Right lobe of liver (tissue), 6 donors: ENCODE measurements at places on chromosomes 5 and 9. TPM values are rescaled to one million over a fixed set of nuclear protein-coding genes. Genes with fewer than 3 reads are reported as not detected.
A peak's percentile ranks its signal among the peaks of the same experiment; 100 is the strongest.

The ZFP37 gene
- 0.28 TPM for total RNA-seq

- H3K27ac ChIP-seq: no peak overlapping the region
- DNase-seq: no peak
- H3K36me3 ChIP-seq: no peaks in the 10 kb centered on the region
- no peak overlapping the region for H3K4me3 ChIP-seq
- H3K4me1 ChIP-seq: peaks cover 3% of the 10 kb centered on the region
Measured at GRCh38 chr5:66285343-66285922, 141.3 kb downstream of the SREK1 start.

The FANCC gene
- 12.3 TPM for total RNA-seq

The CAMSAP1 gene
- total RNA-seq: 12.2 TPM

DNA sequence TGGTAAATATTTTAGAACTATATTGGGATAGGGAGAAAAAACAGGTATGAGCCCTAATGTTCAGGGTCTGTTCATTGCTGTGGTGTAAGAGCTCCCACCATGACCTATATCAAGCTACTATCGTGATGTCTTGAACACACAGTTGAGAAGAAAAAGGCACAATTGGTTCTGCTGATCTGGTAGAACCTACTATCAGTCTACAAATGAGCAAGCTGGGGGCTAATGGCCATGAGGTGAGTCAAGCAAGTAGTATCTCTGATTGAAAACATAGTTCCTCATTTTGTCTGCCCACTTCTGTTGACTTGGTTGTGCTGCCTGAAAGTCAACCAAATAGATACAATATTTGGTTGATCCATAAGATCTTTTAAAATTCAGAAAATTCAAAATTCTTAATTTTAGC, 1026.3 kb downstream of the CDH12 start:
- no peak for DNase-seq
- H3K27me3 ChIP-seq: no peaks in the 10 kb centered on the region
- H3K27ac ChIP-seq: no peak overlapping the region

GRCh38 chr5:168947212-168947868, 353.6 kb downstream of the SLIT3 start:
- no peak for DNase-seq
- H3K4me1 ChIP-seq: no peaks in the 10 kb centered on the region
- no peak overlapping the region for H3K27ac ChIP-seq
- H3K36me3 ChIP-seq: no peaks in the 10 kb centered on the region

The ZNG1A gene
- total RNA-seq: 7.8 TPM

- H3K36me3 ChIP-seq: no peaks in the 10 kb centered on the region
- H3K27me3 ChIP-seq: no peaks in the 10 kb centered on the region
- peaks cover 6% of the 10 kb centered on the region for H3K4me1 ChIP-seq
- H3K27ac ChIP-seq: no peak overlapping the region
Measured at GRCh38 chr9:38423273-38423972, 831 bp downstream of the IGFBPL1 start.

DNA sequence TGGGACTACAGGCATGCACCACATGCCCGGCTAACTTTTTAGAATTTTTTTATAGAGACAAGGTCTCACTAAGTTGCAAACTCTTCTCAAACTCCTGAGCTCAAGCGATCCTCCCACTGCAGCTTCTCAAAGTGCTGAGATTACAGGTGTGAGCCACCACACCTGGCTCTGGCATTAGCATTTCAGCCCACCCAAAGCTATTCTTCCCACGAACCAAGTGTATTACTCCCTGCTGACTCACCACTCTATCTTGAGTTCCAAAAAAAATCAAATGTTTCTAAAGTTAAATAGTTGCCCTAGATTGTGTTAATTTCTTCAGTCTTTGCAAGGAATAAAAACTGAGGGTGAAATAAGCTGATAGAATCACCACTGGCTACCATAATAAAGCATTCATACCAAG, 205.5 kb downstream of the ARRDC3 start:
- H3K36me3 ChIP-seq: no peaks in the 10 kb centered on the region
- no peaks in the 10 kb centered on the region for H3K4me1 ChIP-seq
- no peak overlapping the region for H3K27ac ChIP-seq
- H3K27me3 ChIP-seq: no peaks in the 10 kb centered on the region

The SHROOM1 gene
- total RNA-seq: 29.5 TPM

The ENG gene
- 62.2 TPM for total RNA-seq

The MTREX gene
- 24.7 TPM for total RNA-seq

DNA sequence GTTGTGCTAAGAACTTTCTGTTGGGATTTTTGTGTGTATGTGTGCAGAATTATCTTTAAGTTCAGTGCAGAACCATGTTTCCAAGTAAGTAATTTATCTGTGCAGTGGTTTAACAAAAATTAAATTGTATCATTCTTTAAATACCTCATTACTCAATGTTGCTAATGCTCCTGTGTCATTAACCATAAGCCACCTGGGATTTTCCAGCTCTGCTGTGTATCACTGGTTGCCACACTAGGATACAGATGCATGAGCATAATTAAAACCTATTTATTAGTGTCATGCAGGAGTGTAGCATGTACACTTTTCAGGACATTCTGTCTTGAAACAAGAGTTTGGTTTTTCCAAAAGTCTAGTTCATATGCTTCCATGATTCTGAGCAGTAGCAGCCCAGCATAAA, 120.4 kb upstream of the PTGER4 start:
- no peak overlapping the region for H3K27ac ChIP-seq
- H3K27me3 ChIP-seq: no peaks in the 10 kb centered on the region
- no peaks in the 10 kb centered on the region for H3K4me1 ChIP-seq
- H3K36me3 ChIP-seq: no peaks in the 10 kb centered on the region

DNA sequence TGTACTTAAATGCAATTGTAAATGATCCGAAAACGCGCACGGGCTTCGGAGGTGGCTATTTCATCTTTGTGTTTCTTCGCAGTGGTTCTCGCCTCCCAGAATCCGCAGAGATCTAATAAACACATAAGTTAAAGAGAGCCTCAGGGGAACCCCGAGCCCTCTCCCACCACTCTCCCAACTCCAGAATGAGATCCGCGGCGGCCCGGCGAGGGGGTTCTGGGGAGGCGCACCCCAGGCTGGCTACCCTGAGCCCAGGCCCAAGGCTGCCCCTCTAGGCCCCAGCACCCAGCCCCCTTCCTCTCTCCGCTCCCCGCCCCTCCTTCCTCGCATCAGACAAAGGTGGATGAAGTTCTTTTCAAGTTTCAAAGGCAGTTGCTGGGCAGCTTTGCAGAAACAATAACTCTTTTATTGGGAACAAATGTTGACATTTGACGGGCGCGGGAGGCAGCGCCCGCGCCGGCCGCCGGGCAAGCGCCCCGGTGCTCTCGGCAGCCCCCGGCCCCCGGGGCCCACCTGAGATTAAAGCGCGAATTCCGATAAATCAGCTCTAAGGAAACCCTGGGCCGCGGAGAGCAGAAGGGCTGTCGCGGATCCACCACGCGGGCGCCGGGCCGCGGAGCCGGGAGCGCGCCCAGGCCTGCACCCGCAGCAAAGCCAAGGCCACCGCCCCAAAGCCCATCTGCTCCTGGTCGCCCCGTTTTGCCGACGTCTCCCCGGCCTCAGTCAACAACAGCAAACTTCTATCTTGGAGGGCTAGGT, 8.4 kb downstream of the IRX2 start:
- H3K4me1 ChIP-seq: no peaks in the 10 kb centered on the region

- no peak for DNase-seq
- H3K36me3 ChIP-seq: no peaks in the 10 kb centered on the region
- no peaks in the 10 kb centered on the region for H3K27me3 ChIP-seq
- H3K4me1 ChIP-seq: no peaks in the 10 kb centered on the region
Measured at GRCh38 chr5:159017786-159018185, 81.9 kb downstream of the EBF1 start.

- H3K36me3 ChIP-seq: no peaks in the 10 kb centered on the region
- H3K27me3 ChIP-seq: no peaks in the 10 kb centered on the region
- no peak overlapping the region for H3K4me3 ChIP-seq
- no peaks in the 10 kb centered on the region for H3K4me1 ChIP-seq
Measured at GRCh38 chr5:159640921-159641320, 275.4 kb upstream of the ADRA1B start.

- H3K4me3 ChIP-seq: no peak overlapping the region
- H3K27me3 ChIP-seq: no peaks in the 10 kb centered on the region
- no peak for DNase-seq
- no peak overlapping the region for H3K27ac ChIP-seq
Measured at GRCh38 chr5:112385969-112386368, 33.1 kb downstream of the EPB41L4A start.

GRCh38 chr5:91126448-91126847, 256.7 kb downstream of the ARRDC3 start:
- no peak for DNase-seq
- H3K36me3 ChIP-seq: no peaks in the 10 kb centered on the region
- H3K27me3 ChIP-seq: no peaks in the 10 kb centered on the region
- H3K27ac ChIP-seq: peak overlapping the region; percentile 3
- H3K4me1 ChIP-seq: no peaks in the 10 kb centered on the region

The ZNF366 gene
- 0.77 TPM for total RNA-seq

- no peak overlapping the region for H3K4me3 ChIP-seq
- peak; percentile 47 for DNase-seq
- H3K4me1 ChIP-seq: no peaks in the 10 kb centered on the region
- no peak overlapping the region for H3K27ac ChIP-seq
- H3K36me3 ChIP-seq: no peaks in the 10 kb centered on the region
Measured at GRCh38 chr9:35481347-35481975, 8.4 kb upstream of the RUSC2 start.

DNA sequence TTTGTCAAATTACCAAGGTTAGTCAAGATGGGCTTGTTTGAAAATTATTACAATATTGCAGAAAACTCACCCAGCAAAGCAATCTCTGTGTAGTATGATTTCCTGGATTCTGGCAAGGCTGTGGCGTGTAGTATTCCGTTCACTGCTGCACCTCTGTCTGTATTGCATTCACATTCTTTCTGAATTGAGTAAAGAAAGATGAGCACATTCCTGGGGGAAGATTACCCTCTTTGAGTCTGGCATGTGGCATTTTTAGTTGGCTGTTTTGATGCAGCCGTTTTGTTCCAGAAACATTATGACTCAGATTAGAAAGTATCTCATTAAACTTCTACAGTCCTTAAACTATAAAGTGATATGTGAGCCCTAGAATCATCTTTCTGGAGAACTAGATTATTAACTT, 197.7 kb downstream of the TENT4A start:
- no peaks in the 10 kb centered on the region for H3K36me3 ChIP-seq
- no peak for DNase-seq
- no peaks in the 10 kb centered on the region for H3K27me3 ChIP-seq
- no peak overlapping the region for H3K27ac ChIP-seq
- H3K4me1 ChIP-seq: no peaks in the 10 kb centered on the region

GRCh38 chr9:80435591-80435990, 863.8 kb downstream of the TLE4 start:
- H3K4me1 ChIP-seq: no peaks in the 10 kb centered on the region
- H3K4me3 ChIP-seq: no peak overlapping the region
- no peaks in the 10 kb centered on the region for H3K36me3 ChIP-seq
- no peak for DNase-seq
- H3K27ac ChIP-seq: no peak overlapping the region

GRCh38 chr5:74153255-74153790, 487.2 kb downstream of the ENC1 start:
- no peaks in the 10 kb centered on the region for H3K27me3 ChIP-seq
- no peak for DNase-seq
- H3K27ac ChIP-seq: no peak overlapping the region
- H3K36me3 ChIP-seq: no peaks in the 10 kb centered on the region
- no peaks in the 10 kb centered on the region for H3K4me1 ChIP-seq

The HBEGF gene
- total RNA-seq: 1.8 TPM

DNA sequence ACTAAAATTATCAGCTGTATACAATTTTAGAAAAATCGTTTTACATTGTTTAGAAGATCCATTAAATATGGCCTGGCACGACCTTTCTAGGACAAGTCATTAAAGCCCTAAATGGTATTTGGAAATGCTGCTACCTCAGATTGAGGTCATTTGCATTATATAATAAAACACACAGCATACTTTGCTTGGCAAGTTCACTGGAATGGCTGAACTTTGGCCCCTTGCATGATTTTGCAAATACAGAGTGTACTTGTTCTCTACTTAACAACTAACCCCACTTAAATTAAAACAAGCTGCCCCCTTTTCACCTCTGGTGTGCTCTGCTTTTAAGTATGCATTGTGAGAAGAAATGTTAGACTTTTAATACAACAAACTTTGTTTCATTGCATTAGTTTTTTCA, 860.1 kb downstream of the PTPRD start:
- H3K4me3 ChIP-seq: no peak overlapping the region
- peaks cover 6% of the 10 kb centered on the region for H3K4me1 ChIP-seq
- H3K27me3 ChIP-seq: no peaks in the 10 kb centered on the region
- no peaks in the 10 kb centered on the region for H3K36me3 ChIP-seq
- H3K27ac ChIP-seq: no peak overlapping the region
- DNase-seq: no peak

DNA sequence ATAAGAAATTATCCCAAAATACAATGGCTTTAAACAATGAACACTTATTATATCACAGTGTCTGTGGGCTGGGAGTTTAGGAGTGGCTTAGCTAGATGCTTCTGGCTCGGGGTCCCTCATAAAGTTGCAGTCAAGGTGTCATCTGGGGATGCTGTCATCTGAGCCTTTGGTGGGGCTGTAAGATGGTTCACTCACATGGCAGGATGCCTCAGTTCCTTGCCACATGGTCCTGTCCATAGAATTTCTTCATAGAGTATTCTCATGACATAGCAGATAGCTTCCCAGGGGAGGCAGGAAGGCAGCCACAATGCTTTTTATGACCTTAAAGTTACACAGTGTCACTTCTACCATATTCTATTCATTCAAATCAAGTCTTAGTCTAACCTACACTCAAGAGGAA, 51.2 kb upstream of the HMHB1 start:
- no peaks in the 10 kb centered on the region for H3K27me3 ChIP-seq
- no peak overlapping the region for H3K27ac ChIP-seq
- no peak for DNase-seq
